Activated CD8-positive, alpha-beta T cell treated with anti-CD3 and anti-CD28 coated beads, Interleukin-2, amount 10 ng/mL, durations not matched to agents 7 days and 5 days (primary cell): ENCODE measurements at places on chromosomes 1 and 21. TPM values are rescaled to one million over a fixed set of nuclear protein-coding genes. Genes with fewer than 3 reads are reported as not detected.

- H3K27me3 ChIP-seq, result no peaks in the 10 kb centered on the region
- H3K36me3 ChIP-seq, result no peaks in the 10 kb centered on the region
- H3K4me3 ChIP-seq, result no peak overlapping the region
Observed at GRCh38 chr1:65467536-65467935, 47.1 kb downstream of the LEPR start.

The HAO2 gene
- total RNA-seq, result not detected

DNA sequence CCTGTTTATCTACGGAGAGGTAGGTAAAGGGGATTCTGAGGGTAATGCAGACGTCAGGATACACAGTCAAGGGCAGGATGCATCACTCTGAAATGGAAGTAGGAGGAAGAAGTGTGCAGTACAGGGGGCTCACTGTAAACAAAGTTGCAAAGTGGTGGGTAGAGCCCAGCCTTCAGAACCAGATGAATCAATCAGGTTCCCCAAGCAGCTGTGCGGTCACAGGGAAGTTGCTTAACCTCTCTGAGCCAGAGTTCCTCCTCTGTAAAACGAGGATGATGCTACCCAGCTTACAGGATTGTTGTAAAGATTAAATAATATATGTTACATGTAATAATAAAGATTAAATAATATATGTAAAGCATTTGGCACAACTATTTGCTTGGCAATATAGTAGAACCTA lies 13.5 kb upstream of the MYOM3 start:
- no peak overlapping the region for H3K27ac ChIP-seq
- no peaks in the 10 kb centered on the region for H3K36me3 ChIP-seq
- DNase-seq, result no peak
- no peak overlapping the region for H3K4me3 ChIP-seq
- H3K4me1 ChIP-seq, result no peaks in the 10 kb centered on the region
- peaks cover 7% of the 10 kb centered on the region for H3K27me3 ChIP-seq

GRCh38 chr1:27327964-27328363 lies 6.0 kb downstream of the TMEM222 start:
- peaks cover 51% of the 10 kb centered on the region for H3K4me1 ChIP-seq
- no peak overlapping the region for H3K27ac ChIP-seq
- no peak for DNase-seq
- H3K27me3 ChIP-seq, result no peaks in the 10 kb centered on the region
- H3K36me3 ChIP-seq, result peaks cover 50% of the 10 kb centered on the region

The OR2L2 gene
- not detected for total RNA-seq

DNA sequence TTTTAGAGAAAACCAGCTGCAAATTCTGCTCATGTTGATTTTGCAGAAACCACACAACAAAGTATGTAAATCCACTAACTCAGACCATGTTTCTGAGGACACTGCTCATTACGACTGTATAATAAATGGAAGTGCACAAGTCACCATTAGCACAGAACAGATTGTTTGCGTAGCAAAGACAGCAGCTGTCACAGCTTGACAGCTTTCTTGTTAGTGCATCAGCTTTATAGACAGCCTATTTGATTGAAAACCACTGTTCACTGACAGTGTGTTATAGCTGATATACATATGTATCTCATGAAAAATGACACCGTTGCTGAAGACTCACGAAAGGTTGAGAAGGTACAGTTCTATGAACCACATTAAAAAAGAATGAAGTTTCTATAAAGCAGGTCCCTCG lies 560.2 kb upstream of the ZRANB2 start:
- no peaks in the 10 kb centered on the region for H3K36me3 ChIP-seq
- H3K27ac ChIP-seq, result no peak overlapping the region
- no peaks in the 10 kb centered on the region for H3K27me3 ChIP-seq
- H3K4me3 ChIP-seq, result no peak overlapping the region
- H3K4me1 ChIP-seq, result no peaks in the 10 kb centered on the region

DNA sequence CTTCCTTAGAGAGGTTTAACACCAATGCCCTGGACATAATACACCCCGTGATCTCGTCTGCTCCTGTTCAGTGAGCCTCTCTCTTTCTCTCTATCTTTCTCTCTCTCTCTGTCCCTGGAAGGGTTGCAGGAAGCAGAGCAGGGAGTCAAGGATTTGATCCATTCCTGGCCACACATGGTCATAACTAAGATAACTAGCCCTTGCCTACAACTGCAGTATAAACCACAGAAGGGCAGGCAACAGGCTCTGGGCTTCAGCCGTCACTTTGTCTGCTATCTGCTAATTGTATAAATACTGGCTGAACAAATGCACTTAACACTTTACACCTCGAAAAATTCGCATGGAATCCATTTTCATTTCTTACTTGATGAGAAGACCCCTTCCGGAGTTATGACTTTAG lies 357.5 kb upstream of the RUNX1 start:
- H3K27me3 ChIP-seq, result peaks cover 4% of the 10 kb centered on the region
- H3K36me3 ChIP-seq, result no peaks in the 10 kb centered on the region
- DNase-seq, result no peak
- H3K4me1 ChIP-seq, result no peaks in the 10 kb centered on the region

The C1orf21 gene
- 4.6 TPM for total RNA-seq

The BCL2L15 gene
- total RNA-seq, result 1.1 TPM
